ENCODE measurements at places on chromosomes 1 and 21.
A peak's percentile ranks its signal among the peaks of the same experiment; 100 is the strongest.

- DNase-seq: no peak
These were observed 194.5 kb upstream of the PLD5 start for GRCh38 chr1:242718967-242719366.

- peak; percentile 35 for DNase-seq
These were observed 3.4 kb downstream of the ADGRB2 start for GRCh38 chr1:31760471-31761470.

DNA sequence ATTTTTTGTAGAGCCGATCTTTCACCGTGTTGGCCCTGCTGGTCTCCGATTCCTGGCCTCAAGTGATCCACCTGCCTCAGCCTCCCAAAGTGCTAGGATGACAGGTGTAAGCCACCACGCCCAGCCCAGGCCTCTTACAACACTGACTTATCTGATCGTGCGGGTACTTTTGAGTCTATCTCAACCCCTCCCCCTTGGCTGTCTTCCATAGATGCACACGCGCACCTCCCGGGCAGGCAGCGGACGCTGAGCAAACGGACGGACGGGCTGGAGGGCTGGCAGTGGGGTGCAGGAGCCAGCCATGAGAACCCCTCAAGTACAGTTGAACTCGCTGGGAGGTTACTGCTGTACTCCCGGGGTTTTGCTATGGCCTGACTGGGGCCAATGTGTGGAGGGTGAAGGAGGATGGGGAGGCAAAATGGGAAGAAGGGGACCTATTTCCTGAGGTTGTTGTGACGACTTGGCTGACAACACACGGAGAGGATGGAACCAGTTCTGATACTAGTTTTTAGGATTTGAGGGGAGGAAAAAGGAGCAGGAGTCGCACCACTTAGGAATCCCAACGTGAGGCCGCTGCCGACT, 959 bp downstream of the CD58 start:
- DNase-seq: no peak

DNA sequence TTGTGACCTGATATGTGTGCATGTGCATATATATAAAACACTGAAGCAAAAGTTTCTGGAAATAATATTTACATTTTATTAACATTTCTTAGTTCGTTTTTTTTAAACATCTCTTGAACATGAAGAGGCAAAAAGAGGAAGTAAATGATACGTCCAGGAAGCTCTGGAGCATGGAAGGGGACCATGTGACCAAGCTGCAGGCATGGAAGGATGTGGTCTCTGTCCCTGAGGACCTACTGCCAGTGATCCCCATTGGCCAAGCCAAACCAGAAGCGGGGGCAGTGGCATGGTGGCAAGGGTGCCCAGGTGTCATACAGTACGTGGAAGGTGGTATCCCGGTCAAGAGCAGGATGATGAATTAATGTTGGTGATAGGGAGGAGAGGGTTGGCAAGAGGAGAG, 268.3 kb upstream of the PROX1 start:
- peak; percentile 43 for DNase-seq

DNA sequence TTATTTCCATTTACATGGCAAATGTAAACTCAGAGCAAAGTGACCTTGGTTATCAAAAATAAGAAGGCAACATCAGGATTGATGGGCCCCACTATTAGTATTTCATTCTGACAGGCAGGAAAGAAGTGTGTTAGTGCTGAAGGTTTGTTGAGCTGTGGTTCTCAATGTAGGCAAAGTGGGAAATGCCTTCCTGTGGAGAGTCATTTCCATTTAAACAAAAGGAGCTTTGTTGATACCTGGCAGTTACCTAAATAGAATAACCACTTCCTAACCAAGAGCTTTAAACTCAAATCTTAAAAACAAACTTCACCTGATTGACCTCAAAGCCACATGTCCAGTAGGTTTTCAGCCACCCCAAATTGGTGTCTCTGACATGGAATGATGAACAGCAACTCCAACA, 579.9 kb upstream of the BEND5 start:
- no peak for DNase-seq

DNA sequence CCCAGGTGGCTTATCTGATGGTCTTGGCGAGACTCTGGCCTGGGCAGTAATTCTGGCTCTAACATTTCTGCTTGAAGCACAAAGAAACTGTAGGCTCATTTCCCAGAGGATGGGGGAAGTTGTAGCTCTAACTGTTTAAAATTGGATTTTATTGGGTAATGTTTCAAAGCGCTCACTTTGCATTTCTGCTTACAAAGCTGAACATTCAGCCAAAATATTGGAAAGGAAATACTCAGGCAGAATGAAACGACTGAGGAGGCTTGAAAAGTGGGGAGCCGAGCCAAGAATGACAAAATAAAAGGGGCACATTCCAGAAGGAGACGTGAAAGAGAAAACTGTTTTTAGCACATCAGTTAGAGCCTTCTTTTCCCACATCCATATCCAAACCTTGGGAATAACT, 202.6 kb downstream of the GRIK1 start:
- no peak for DNase-seq

GRCh38 chr1:103441342-103441741, 84.2 kb upstream of the RNPC3 start:
- DNase-seq: no peak

GRCh38 chr1:154434346-154435085, 29.4 kb downstream of the IL6R start:
- no peak for DNase-seq

- DNase-seq: peak; percentile 38
These were observed 1.9 kb upstream of the MED18 start for GRCh38 chr1:28326984-28327383.

GRCh38 chr1:30616759-30617158, 106.6 kb downstream of the MATN1 start:
- no peak for DNase-seq

GRCh38 chr21:36640721-36641244, 58.1 kb upstream of the SIM2 start:
- DNase-seq: no peak

DNA sequence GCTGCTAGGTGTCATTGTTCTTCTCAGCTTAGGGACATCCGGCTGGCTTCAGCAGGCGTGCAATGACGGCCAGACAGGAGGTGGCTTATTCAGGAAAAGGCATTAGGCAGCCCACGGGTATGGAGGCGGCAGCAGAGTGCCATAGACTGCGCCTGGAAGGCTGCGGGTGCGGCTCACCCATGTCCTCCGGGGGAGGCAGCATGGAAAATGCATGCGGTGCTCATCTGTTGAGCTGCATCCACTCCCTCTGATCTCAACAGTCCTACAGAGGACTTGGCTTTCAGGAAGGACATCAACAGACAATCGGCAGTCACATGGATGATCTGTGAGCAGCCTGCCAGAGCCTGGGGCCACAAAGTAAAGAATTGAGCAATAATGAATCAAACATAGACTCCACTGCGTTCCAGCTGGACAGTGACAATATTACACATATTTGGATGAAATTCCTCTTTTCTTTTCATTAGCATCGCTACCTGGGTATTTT, 42.9 kb downstream of the UMODL1 start:
- peak; percentile 55 for DNase-seq

DNA sequence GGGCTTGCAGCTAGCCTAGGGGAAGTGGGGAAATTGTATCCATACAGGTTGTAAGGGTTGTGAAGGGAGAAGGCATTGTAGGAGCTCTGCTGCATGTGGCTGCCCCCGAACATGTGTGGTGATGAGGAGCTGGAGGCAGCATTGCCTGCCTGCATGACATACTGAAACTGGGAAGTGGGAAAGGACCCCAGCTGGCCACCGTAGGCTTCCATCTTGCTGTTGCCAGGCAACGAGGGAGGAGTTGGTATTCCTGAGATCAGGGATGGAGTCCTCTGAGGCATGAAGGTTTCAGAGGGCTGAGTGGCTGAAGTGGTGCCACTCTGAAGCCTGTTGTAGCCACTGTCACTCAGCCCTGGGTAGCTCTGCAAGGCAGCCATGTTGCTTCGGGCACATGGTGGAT, 103.2 kb downstream of the TBX15 start:
- no peak for DNase-seq

- DNase-seq: no peak
These were observed 60.0 kb downstream of the LRIG2 start for GRCh38 chr1:113133038-113133437.

GRCh38 chr1:231986631-231987336, 360.2 kb downstream of the DISC1 start:
- DNase-seq: no peak

DNA sequence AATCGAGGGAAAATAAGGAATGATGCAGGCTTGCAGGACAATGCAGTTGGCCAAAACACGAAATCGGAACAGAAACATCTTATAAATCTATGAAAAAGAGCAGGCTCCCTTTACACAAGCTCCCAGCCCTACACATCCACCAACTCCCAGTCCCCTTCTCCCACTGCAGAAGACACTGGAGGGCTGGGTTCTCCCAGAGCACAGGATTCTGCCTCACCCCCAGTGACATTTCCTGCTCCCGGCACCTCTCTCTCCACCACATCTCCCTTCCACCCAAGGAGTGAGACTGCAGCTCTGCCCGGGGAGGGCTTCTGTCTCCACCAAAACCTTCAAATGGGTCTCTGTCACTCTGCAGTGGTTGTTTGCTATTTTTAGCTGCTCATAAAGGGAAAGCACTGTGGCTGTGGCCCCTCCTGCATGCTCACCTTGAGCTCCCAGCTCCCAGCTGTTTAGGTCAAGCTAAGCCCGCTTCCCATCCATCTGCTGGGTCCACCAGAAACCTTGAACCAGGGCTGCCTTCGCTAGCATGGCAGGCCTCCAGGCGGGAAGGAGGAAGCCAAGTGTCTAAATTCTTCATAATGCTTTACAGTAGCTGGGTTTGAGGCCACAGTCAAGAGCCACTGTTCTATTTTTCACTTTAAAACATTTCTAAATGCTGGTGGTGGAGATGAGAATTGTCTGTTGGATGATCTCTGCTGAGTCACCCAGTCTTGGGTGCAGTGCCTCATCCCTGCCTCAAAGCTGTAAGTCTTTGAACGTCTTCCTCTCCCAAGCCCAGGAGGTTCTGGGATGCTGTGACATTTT, 3.3 kb upstream of the C2CD2 start:
- no peak for DNase-seq

GRCh38 chr1:225467193-225468020, 39.6 kb upstream of the LBR start:
- peak; percentile 91 for DNase-seq

- no peak for DNase-seq
These were observed 654.9 kb upstream of the USP24 start for GRCh38 chr1:55870106-55870505.

GRCh38 chr21:28587748-28588147, 404.9 kb downstream of the LTN1 start:
- no peak for DNase-seq

All from HL-60 (cell line).